Stimulated activated CD8-positive, alpha-beta memory T cell treated with anti-CD3 and anti-CD28 coated beads, Interleukin-7, amount 100 ng/mL, for 24 hours (primary cell): ENCODE measurements at places on chromosomes 2 and 18.

DNA sequence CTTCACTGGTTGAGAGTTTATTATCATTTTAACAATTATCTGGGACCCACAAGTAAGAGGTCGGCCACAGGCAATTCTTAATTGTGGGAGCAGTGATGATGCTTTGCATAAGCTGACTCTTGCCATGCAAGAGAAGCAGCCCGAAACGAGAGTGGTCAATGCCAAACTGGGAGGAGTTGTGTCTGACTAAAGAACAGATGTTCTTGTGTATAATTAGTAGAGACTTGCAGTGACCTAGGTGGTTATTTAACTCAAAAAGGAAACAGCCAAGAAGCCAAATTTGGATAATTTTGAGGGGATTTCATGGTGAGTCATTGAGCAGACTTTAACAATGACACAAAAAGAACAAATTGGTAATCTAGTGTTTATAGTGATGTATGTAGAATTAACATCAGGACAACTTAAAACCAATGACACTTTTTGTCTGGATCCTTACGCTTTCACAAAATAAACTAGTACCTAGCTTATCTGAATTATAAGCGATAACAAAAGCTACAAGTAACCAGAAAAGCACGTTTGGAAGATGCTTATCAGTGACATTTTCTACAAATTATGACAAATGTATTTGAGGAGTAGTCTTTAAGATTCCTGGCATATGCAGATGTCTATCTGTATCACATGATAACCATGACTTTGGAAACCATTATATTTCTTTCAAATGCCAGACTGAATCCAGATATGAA, 184.7 kb upstream of the DLGAP1 start:
- no peak for DNase-seq

DNA sequence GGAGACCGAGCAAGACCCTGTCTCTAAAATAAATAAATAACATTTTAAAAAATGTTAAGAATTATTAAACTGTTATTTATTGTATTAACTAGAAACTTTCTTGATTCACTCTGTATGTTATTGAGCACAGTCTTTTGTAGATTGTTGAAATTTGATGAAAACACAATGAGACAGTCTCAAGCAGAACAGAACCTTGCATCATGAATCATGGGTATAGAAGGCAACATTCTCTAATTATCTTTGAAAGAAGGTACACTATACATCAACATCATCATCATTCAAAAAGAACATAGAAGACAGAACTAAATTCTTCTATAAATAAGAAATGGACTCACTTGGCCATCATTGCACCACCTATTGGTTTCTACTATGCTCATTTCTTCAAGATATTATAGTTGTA, 67.7 kb downstream of the SLC8A1 start:
- DNase-seq, result no peak

GRCh38 chr2:135151615-135152014, 99.5 kb downstream of the RAB3GAP1 start:
- no peak for DNase-seq

- no peak for DNase-seq
These were observed 249.9 kb downstream of the SH3BP4 start for GRCh38 chr2:235201756-235202155.

GRCh38 chr18:48140731-48141130, 210.3 kb upstream of the SMAD2 start:
- no peak for DNase-seq

- DNase-seq, result no peak
These were observed 84.7 kb downstream of the TNFRSF11A start for GRCh38 chr18:62409821-62410220.

DNA sequence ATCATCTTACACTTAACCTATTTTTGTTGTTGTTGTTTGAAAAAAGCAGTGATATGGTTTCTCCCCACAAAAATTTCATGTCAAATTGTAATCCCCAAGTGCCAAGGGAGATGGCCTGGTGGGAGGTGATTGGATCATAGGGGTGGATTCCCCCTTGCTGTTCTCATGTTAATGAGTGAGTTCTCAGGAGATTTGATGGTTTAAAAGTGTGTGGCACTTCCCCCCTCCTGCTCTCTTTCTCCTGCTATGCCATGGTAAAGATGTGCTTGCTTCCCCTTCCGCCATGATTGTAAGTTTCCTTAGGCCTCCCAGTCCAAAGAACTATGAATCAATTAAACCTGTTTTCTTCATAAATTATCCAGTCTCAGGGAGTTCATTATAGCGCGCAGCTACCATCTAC, 1362.7 kb upstream of the FAM98A start:
- no peak for DNase-seq

DNA sequence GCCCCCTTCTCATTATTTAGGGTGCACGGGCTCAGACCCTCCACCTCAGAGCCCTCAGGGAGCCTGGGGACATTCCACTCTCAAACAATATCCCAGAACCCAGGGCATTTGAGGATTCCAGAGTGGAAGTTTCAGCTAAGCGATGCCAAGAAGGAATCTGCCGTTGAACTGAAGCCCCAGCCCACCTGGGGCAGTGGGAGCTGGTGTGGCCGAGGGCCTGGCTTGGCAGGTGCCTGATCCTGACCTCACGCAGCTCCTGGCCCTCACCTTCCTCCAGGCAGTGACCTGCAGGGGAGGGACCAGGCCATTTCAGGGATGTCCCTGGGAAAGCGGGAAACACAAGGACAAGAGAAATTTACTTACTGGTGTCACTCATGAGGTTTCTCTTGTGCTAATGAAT, 58.2 kb downstream of the ACKR3 start:
- no peak for DNase-seq

DNA sequence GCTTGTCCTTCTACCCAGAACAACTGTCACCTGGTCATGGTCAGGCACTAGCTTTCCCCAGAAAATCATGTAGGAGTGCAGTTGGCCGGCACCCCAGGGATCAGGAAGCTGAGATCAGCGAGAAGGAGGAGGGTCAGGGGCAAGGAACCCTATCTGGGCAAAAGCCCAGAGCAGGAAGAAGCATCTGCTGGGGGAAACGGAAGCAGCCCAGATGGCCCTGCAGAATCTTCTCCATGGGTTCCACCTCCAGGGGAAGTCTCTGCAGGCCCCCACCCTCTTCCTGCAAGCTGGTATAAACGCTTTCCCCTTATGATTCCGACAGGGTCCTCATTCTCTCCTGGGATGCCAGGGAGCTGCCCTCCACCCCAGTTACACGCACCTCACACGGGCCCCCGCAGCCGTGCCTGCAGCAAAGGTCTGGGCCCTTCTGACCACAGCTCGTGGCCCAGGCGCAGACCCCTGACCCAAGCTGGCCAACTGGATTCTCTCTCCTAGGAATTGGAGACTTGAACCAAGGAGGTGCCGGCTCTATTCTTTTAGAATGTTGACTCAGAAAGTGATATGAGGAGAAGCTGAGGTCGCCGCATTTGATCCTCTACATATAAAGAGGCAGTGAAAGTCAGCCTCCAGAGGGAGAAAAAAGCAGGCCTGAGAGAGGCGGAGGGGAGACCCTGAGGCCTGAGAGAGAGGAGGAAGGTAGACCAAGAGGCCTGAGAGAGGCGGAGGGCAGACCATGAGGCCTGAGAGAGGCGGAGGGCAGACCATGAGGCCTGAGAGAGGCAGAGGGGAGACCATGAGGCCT, 71.0 kb downstream of the STPG4 start:
- DNase-seq, result no peak

DNA sequence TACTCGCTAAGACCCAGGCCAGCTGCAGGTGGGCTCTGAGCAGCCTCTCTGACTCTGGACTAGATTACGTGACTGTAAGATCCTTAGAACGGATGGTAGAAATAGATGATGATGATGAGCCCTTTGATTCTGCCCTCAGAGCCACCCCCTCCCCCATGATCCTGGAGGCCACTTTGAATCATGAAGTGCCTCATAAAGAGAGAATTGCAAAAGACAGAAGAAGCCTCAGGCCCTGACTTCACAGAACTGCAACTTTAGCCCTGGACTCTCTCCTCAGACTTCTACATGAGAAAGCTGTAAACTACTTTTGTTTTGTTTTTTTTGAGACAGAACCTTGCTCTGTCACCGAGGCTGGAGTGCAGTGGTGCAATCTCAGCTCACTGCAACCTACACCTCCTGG, 15.4 kb upstream of the TET3 start:
- no peak for DNase-seq

DNA sequence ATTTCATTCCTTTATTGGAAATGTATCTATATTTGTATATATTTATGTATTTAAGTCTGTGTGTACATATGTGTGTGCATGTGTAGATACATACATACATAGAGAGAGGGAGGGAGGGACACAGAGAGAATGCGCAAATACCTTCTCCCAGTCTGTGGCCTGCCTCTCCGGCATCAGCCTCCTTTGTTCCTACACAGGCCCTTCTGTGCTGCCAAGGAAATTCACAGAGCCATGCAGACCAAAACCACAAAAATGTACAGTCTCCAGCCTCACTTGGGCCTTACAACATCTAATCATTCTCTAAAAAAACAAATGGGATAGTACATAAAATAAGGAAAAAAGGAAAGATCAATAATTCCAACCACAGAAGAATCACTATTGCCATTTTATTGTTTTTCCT, 8.8 kb upstream of the CRACDL start:
- DNase-seq, result no peak

- DNase-seq, result no peak
These were observed 115.6 kb upstream of the OTOS start for GRCh38 chr2:240255811-240256703.
